ENCODE measurements at places on chromosomes 3 and 15.

GRCh38 chr15:68676011-68676605, 97.3 kb downstream of the CORO2B start:
- DNase-seq, result no peak

- DNase-seq, result no peak
These were observed 1.2 kb upstream of the ITIH4 start for GRCh38 chr3:52831500-52832301.

DNA sequence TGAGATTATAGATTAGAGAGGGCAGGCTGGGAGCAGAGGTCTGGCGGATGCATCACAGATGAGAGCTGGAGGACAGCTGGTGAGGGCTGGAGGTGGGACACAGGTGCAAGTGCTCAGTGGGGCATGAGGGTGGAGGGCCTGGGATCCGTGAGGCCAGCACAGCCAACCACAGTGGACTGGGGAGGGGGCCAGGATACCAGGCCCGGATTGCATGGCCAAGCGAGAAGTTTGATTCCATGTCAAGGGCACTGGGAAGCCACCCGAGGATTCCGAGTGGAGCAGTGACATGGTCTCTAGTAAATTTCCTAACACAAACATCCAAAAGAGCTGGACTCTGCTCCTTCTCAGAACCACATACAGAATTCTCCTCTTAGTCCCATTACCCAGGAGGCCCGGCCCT, 44.0 kb upstream of the SLC41A3 start:
- DNase-seq, result no peak

- no peak for DNase-seq
These were observed 9.2 kb upstream of the TRAK1 start for GRCh38 chr3:42081838-42082473.

DNA sequence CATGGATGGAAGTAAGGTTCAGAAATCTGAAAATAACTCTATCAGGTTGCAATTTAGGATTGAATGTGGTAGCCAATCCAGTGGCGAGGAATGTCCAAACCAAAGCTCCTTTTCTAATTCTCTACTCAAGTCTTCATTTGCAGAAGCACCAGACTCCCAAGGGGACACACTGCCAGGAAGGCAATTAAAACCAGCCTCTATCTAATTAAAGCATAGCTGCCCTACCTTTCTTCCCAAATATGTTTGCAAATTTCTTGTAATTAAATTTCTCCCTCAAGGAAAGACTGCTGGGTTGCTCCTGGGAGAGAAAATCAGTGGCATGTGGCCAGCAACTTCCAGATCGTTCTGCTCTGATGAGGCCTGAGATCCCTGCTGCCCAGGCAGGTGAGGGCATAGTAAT, 153.4 kb upstream of the MCTP2 start:
- no peak for DNase-seq

DNA sequence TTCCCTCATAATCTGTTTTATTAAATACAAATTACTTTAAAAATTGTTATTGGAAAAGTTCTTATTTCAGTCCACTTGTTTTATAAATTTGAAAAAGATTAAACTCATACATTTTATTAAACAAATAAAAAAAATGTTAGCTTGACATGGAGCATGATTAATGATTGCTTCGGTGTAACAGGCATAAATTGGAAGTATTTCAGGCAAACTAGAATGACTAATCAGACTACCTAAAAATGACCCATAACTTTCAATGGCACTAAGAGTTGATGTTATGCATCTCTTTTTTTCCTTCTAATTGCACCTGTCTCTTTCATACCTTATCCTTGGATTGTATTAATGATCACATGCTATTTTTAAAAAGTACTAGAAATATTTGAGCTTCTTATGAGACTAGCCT, 343.3 kb downstream of the ZNF385D start:
- DNase-seq, result no peak

- DNase-seq, result no peak
These were observed 81.2 kb upstream of the CDV3 start for GRCh38 chr3:133492159-133492741.

- DNase-seq, result no peak
These were observed 10.8 kb upstream of the VILL start for GRCh38 chr3:37979541-37980461.

- DNase-seq, result peak; percentile 3
These were observed 228.3 kb downstream of the MFSD1 start for GRCh38 chr3:159030138-159030670.

- no peak for DNase-seq
These were observed 22.7 kb downstream of the APH1B start for GRCh38 chr15:63299943-63300575.

GRCh38 chr3:43034911-43035310, 55.8 kb downstream of the GASK1A start:
- DNase-seq, result no peak

Measured in NCI-H187 (cell line).